ENCODE measurements at places on chromosomes 3 and 15.

DNA sequence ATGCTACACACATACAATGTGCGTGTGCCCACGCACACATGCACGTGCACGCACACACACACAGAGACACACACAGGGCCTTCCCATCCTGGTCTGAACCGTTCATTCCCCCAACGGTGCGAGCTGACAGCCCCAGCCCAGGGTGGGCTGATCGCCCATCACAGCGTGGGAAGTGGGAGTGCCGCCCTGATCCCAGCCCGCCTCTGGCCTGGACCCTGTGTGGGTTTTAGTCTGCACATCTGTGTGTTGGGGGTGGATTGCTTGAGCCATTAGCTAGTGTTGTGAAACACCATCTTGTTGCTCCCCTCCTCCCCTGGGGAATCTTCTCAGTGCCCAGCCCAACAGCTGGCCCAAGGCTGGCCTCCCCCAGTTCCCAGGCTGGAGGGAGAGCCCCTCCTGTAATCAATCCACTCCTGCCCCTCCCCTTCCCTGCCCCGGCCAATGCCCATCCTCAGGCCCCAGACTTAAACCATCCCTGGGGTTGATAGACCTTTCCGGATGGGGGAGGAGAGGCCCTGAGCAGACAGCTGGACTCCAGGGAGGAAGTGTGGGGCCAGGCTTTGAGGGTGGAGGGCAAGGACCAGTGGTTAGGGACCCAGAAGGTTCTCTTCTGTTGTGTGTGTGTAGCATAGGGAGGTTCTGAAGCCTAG is 8.3 kb downstream of the SEMA3G start:
- DNase-seq, result no peak

- DNase-seq, result peak; percentile 27
Observed at GRCh38 chr15:43954181-43954621, 127.4 kb downstream of the WDR76 start.

- DNase-seq, result no peak
Observed at GRCh38 chr3:126052196-126053058, 31.5 kb downstream of the SLC41A3 start.

GRCh38 chr3:49869525-49870126 is at the start of gene CAMKV:
Gene CAMKV, minus strand, starts transcription at chr3:49869906. Its CDS starts 7,518 bp downstream, at chr3:49862388.
- peak; percentile 41 for DNase-seq

DNA sequence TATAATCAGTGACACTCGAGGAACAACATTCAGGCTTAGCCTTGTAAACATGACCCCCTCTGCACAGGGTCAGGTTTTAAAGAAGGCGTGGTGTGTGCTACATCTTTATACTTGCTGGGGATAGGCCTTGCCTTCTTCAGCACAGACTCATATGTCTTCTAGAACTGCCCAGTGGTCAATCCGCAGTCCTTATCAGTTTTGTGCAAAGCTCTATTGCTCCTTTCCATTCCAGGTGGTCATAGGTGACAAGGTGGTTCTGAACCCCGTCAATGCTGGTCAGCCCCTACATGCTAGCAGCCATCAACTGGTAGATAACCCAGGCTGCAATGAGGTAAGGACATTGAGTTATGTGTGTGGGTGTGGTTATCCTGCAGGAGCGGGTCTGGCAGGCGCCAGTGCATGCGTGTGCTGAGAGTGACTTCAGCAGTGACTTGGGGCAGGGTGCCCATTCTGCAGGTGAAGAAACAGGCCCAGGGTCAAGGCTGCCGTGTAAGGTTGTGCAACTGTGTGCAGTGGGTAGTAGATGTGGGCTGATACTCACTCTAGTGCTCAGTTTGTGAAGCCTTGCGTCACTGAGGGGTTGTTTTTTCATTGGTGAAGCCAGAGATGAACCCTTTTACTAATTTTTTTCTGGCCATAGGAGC is 150.9 kb downstream of the ITPR1 start:
- no peak for DNase-seq

DNA sequence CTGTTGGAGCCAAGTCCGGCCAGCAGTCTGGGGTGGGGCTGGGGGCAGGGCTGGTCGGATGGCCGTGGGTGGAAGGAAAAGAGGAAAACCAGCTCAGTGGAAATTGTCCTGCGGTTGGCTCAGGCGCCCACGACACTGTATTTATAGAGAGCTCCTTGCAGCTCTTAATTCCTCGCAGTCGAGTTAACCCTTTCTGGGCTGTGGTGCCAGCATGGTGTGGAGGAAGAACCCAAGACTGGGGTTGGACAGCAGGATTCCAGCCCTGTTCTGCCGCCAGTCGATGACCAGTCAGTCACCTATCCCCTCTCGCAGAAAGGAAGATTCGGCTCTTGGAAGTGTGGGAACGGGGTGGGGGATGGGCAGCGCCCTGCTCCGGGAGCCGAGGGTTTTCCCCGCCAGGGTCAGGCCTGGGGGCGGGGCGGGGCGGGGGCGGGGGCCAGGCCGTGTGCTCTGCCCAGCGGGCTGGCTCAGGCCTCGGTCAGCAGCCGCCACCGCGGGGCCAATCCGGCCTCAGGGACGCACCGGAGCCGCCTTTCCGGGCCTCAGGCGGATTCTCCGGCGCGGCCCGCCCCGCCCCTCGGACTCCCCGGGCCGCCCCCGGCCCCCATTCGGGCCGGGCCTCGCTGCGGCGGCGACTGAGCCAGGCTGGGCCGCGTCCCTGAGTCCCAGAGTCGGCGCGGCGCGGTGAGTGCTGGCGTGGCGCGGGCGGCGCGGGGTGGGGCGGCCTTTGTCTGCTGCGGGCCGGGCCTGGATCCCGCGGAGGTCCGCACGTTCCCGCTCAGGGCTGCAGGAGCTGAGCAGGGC is at the start of gene CD276:
CD276 (plus strand) TSS at position 607 of the 804 bp plus-strand sequence. CDS start 15,257 bp downstream, outside the sequence.
- peak; percentile 32 for DNase-seq

- DNase-seq, result no peak
Observed at GRCh38 chr15:72472992-72473610, 1.0 kb upstream of the ARIH1 start.

GRCh38 chr3:135516143-135516542 is 449.4 kb upstream of the PPP2R3A start:
- no peak for DNase-seq

DNA sequence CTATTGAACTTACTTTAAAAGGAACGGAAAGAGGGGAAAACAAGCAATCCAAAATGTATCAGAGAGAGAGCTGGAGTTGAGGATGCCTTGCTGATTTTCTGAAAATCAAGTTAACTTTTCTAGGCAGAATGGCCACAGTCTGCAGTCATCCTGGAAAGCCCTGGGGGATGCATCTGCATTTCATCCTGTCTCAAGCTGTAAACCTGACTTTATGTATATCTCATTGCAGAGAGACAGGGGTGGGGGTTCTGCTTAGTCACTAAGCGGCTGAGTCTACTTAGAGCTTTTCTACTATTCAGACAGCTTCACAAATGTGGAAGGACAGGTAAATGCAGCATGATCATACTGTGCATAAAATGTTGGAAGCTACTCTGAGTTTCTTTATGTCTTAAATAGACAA is 41.4 kb downstream of the MRPS25 start:
- DNase-seq, result no peak

DNA sequence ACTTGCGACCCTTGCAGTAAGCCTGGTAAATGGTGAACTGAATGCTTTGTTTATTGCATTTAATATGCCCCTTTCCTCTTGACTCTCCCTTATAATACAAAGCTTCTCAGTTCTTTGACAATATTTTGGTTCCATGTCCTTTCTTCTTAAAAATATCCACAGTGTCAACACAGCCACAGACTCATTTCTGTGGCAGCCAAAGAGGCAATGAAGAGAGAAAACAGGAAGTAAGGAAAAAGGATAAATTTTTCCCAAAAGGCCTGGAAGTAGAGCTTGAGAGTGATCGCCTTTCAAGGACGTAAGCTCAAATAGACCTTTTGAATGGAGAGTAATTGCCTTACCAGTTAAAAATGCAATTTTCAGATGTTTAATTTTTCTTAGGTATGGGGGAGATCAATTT is 59.4 kb downstream of the PEX5L start:
- DNase-seq, result no peak

DNA sequence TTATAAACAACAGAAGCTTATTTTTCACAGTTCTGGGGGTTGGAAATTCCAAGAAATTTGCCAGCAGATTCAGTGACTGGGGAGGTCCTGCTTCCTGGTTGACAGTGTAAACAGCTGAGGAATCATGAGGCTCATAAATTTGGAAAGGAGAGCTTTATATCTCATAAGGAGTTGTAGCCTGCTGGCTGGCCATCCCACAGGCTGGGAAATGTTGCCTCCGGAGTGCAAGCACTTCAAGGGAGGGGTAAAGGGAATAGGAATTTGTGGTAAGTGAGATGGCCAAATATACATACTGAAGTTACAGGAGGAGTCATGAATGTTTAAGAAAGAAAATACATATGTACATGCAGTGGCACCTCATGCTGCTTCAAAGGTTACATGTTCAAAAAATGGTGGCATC is 217.2 kb upstream of the CBLB start:
- DNase-seq, result no peak

DNA sequence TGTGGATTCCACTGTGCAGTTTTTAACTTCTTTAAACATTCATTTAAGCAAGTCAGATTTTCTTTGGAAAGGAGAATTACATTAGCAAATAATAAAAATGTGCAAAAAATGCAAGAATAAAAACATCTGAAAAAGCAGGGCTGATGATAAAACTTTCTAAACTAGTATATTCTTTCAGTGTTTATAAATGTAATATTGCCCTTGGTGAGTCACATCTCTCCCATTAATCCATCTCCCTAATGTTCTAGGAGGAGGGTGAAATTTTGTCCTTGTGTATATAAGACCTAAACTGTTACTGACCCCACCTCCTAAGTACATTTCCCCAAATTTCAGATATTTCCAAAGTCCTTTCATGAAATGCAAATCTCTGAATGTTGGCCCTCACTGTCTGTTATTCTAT is 28.5 kb upstream of the DCUN1D1 start:
- no peak for DNase-seq

Measured in stimulated activated CD8-positive, alpha-beta memory T cell treated with anti-CD3 and anti-CD28 coated beads, Interleukin-4, amount 100 ng/mL, for 48 hours (primary cell).